Stimulated activated CD8-positive, alpha-beta memory T cell treated with anti-CD3 and anti-CD28 coated beads, Interleukin-4, amount 100 ng/mL, for 1 hour (primary cell): ENCODE measurements at places on chromosomes 1 and 21.

- no peak for DNase-seq
Observed at GRCh38 chr1:212228591-212229119, 56.6 kb upstream of the PPP2R5A start.

DNA sequence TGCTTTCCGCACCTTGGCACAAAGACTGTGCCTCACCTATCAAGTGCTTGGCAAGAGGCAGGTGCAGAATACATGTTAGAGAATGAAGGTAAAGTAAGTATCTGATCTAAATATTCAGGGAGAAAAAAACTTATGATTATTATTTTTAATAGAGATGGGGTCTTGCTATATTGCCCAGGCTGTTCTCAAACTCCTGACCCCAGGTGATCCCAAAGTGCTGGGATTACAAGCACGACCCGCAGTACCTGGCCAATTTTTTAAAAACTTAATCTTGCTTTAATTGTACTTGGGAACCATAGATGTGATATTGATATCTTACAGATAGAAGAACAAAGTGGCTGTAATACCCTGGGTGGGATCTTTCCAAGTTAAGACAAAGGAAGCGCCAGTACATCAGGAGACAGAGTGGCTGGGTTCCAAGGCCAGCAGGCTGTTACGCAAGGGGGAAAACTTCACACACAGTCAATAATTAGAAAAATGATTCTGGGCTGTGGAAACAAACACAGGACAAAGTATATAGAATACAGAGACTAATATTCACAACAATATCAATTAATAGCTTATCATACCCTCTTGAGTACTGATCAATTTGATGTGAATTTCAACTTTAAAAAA, 58.6 kb upstream of the ATP1A1 start:
- no peak for DNase-seq

DNA sequence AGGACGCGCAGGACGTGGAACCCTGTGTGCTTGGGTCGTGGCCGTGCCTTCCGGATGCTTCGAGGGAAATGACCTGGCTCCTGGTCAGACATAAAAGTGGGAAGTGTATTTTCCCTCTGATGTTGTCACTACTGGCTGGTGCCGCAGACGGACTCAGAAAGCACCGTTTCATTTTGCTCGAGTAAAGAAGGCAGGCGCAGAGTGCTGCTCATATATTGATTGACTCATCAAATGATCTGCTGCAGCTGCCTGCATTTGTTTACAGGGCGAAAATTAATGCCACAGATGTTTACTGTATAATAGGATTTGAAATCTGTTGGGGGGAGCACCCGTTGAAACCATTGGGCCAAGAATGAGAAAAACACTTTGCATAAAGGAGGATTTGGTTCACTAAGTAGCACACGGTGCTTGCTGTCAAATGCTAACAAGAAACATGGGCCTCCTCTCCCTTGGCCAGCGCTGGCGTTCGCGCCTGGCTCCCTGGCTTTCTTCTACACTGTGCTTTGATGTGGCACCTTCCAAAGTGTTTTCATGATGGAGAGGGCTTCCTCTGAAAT, 365.5 kb downstream of the CAMTA1 start:
- DNase-seq, result no peak

DNA sequence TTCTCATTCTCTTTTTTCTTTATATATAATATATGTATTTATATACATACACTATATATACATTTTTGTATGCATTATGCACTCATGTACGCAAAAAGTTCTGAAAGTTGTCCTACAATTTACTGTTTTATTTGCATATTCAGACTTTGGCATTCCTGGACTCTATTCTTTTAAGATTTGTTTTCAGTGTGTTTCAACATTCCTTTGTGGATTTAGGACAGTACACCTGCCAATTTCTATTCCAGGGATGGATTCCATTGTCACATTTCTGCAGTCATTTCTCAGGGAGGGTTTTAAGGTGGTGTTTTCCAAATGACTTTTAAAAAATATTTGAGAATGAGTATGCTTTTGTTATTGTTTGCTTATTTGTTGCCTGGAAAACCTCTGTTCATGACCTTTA, 76.2 kb downstream of the TPR start:
- DNase-seq, result no peak

DNA sequence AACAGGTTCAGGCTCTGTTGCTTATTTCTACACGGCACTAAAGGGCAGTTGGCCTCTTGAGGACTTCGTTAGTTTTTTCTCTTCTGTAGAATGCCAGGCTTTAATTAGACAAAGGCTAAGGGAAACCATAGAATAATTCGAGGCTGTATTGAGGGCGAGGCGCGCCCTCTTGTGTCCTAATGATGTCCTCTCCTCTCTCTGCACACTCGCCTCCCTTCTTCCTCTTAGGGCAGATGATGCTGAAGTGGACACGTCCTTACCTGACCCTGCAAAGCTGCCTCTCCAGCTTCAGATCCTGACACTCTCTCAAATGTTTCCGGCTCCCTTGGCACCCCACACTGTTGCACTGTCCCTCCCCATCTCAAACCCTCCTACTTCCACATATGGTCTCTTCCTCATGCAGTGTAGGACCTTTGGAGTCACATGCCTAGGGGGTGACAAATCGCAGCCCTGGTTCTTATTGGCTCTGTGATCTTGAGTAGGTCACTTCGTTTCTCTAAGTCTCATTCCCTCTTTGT, 1.9 kb upstream of the ZSCAN20 start:
- DNase-seq, result no peak

DNA sequence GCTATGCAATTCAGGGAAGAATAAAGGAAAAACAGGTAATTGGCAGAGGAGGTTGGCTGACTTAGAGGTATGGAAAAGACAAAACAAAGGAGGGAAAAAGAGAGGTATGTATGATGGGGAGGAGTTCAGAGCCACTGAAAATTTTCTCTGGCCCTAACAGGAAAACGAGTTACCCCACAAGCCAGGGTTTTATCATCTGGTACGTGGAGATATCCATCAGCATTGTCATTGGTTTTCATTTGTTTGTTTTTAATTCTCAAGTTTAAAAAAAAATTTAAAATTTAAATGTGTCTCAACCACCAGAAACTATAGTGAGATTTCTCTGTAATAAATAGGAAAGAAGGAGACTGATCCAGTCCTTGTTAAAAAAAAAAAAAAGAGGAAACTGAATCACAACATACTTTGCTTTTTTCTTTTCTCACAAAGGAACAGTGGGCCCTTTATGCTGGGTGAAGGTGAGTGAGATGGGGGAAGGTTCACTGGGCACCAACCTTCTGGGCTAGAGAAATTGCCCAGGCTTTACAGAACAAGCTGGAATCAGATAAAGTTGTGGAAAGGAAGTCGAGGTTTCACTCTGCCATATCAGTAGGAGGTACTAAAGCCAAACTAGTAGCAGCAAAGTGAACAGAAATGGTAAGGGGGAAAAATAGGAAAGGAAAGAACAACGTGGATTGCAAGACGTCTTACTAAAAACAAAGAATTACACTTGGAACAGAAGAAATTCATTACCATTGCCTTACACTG, 2.7 kb downstream of the IFNAR2 start:
- no peak for DNase-seq

- DNase-seq, result no peak
Observed at GRCh38 chr1:21823980-21824702, 12.1 kb downstream of the LDLRAD2 start.

DNA sequence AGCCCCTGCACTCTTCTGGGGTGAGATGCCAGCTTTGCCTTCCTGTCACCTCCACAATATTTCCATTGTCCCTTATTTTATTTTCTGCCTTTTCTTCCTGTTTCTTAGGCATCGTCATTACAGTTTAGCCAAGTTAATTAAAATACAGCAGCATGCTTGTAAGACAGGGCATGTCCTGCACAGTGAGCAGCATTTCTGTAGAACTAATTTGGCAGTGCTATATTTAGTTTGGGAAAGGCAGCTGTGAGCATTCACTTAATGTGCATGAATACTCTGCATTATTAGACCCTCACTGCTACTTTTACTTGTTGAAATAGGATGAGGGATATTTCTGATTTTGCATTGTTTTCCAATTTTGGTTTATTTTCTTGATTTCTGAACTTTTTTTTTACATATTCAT, 133.3 kb downstream of the KCNK2 start:
- DNase-seq, result no peak
